A549 treated with AZD2906 at 1 μM for 4 hours (cell line): ENCODE measurements at places on chromosomes 5 and 9. TPM values are rescaled to one million over a fixed set of nuclear protein-coding genes. Genes with fewer than 3 reads are reported as not detected.

Gene CCL27
- 0.14 to 0.33 TPM (median 0.24 TPM) in 4 of 5 replicates, not detected in the other for total RNA-seq

Gene MED7
- 14.7 to 18.0 TPM (median 15.8 TPM) in 5 replicates for total RNA-seq

Gene C5
- total RNA-seq = 10.8 to 13.7 TPM (median 11.3 TPM) in 5 replicates

Gene OTP
- total RNA-seq = 0.03 to 0.12 TPM (median 0.09 TPM) in 5 replicates

Gene CFAP157
- total RNA-seq = 0.02 to 0.09 TPM (median 0.06 TPM) in 4 of 5 replicates, not detected in the other

Gene ALDOB
- not detected in 5 replicates for total RNA-seq

Gene INSL6
- total RNA-seq = not detected in 5 replicates

Gene RNF208
- 0.91 to 2.8 TPM (median 2.1 TPM) in 5 replicates for total RNA-seq

Gene PTGDS
- 0.47 to 1.4 TPM (median 0.62 TPM) in 5 replicates for total RNA-seq

Gene TSSK1B
- total RNA-seq = not detected in 5 replicates

Gene PGGT1B
- 18.2 to 26.0 TPM (median 20.0 TPM) in 5 replicates for total RNA-seq

Gene ANGPTL2
- 0.01 TPM in 1 of 5 replicates, not detected in the others for total RNA-seq

Gene BARHL1
- total RNA-seq = 0.02 to 0.03 TPM in 2 of 5 replicates, not detected in the others

Gene SURF6
- 22.3 to 28.8 TPM (median 25.0 TPM) in 5 replicates for total RNA-seq

Gene S1PR3
- 89.8 to 95.1 TPM (median 93.5 TPM) in 5 replicates for total RNA-seq

Gene FRMD3
- 4.8 to 5.8 TPM (median 5.4 TPM) in 5 replicates for total RNA-seq

Gene TOR2A
- total RNA-seq = 12.0 to 18.9 TPM (median 16.7 TPM) in 5 replicates

Gene CNOT6
- 14.2 to 20.3 TPM (median 18.0 TPM) in 5 replicates for total RNA-seq

Gene VPS13A
- total RNA-seq = 7.4 to 11.6 TPM (median 9.2 TPM) in 5 replicates

Gene GABBR2
- 0.11 to 0.25 TPM (median 0.14 TPM) in 5 replicates for total RNA-seq

Gene PCDHGB6
- 0.09 to 0.13 TPM (median 0.10 TPM) in 5 replicates for total RNA-seq

Gene SPINK7
- total RNA-seq = not detected in 5 replicates

Gene CDC25C
- total RNA-seq = 8.7 to 12.0 TPM (median 9.2 TPM) in 5 replicates

Gene FAM163B
- total RNA-seq = not detected in 5 replicates

Gene WHRN
- 5.6 to 7.9 TPM (median 7.8 TPM) in 5 replicates for total RNA-seq

Gene TXNDC8
- not detected in 5 replicates for total RNA-seq

Gene DELE1
- 47.6 to 56.4 TPM (median 55.7 TPM) in 5 replicates for total RNA-seq

Gene ZNF346
- total RNA-seq = 8.3 to 10.5 TPM (median 9.6 TPM) in 5 replicates

Gene LCN1
- total RNA-seq = 0.17 to 0.26 TPM (median 0.20 TPM) in 3 of 5 replicates, not detected in the others

Gene ENTPD2
- total RNA-seq = 2.9 to 6.2 TPM (median 5.7 TPM) in 5 replicates

Gene SLC25A51
- total RNA-seq = 18.1 to 23.6 TPM (median 18.7 TPM) in 5 replicates

Gene GFI1B
- total RNA-seq = 0.07 to 0.11 TPM (median 0.10 TPM) in 4 of 5 replicates, not detected in the other
